NB4 (cell line): ENCODE measurements at places on chromosomes 7 and 10.
A peak's percentile ranks its signal among the peaks of the same experiment; 100 is the strongest.

- DNase-seq: peak; percentile 88
These were observed 26.0 kb downstream of the CRHR2 start for GRCh38 chr7:30656006-30656957.

- no peak for DNase-seq
These were observed 107.5 kb downstream of the EPDR1 start for GRCh38 chr7:38027884-38028455.

- no peak for DNase-seq
These were observed 194.9 kb upstream of the PRSS58 start for GRCh38 chr7:142452791-142453190.

DNA sequence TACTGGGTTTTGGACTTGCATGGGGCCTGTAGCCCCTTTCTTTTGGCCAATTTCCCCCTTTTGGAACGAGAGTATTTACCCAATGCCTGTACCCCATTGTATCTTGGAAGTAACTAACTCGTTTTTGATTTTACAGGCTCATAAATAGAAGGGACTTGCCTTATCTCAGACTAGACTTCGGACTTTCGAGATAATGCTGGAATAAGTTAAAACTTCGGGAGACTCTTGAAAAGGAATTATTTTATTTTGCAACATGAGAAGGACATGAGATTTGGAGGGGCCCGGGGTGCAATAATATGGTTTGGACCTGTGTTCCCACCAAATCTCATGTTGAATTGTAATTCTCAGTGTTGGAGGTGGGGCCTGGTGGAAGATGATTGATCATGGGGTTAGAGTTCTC is 8.3 kb upstream of the NT5C3A start:
- DNase-seq: no peak

DNA sequence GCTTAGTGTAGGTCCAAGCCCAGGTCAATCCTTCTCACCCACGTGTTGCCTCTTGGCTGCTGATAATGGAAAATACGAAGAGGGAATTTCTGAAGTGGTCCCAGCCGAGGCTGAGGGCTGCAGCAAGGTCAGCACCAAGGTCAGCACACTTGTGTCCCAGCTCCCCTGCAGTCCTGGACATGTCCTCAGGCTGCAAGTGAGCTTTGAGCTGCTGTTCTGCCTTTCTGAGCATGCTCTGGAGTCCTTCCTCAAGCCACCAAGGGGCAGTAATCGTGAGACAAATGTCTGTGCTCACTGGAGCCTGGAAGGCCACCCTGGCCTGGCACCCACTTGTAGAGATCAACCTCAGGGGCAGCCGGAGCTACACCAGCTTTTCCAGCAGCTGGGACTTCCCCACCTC is 28.3 kb downstream of the DRGX start:
- DNase-seq: peak; percentile 25

- DNase-seq: no peak
These were observed 918.5 kb upstream of the POT1 start for GRCh38 chr7:125848157-125848556.

DNA sequence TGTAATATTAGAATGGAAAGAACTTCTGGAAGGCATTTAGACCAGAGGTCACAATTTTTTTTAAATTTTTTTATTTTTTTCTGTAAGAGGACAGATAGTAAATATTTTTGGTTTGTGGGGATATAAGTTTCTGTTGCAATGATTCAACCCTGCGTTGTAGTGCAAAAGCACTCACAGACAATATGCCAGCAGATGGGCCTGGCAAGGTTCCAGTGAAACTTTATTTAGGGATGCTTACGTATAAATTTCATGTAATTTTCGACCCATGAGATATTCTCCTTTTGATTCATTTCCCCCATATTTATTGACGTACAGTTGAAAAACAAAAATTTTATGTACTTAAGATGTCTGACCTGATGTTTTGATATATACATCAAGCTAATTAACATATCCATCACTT is 72.8 kb upstream of the NMT2 start:
- DNase-seq: no peak

DNA sequence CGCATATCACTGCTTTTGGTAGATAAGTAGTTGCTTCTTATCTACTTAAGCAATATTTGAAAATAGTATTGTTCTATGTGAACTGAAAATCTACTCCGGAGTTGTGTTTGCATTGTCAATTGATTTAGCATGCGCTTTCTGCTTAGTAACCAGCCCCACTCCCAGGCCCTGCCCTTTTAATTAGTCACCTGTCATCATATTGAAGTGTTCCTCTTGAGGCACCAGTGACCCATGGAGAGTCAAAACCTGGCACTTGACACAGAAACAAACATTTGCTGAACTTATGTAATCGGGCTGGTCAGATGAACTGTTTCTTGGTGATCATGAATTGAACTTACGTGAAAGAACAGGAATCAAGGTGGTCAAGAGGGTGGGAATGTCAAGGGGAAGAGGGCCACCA is 27.8 kb upstream of the CDHR3 start:
- DNase-seq: no peak

GRCh38 chr10:62820586-62820985 is 4.4 kb upstream of the EGR2 start:
- no peak for DNase-seq

DNA sequence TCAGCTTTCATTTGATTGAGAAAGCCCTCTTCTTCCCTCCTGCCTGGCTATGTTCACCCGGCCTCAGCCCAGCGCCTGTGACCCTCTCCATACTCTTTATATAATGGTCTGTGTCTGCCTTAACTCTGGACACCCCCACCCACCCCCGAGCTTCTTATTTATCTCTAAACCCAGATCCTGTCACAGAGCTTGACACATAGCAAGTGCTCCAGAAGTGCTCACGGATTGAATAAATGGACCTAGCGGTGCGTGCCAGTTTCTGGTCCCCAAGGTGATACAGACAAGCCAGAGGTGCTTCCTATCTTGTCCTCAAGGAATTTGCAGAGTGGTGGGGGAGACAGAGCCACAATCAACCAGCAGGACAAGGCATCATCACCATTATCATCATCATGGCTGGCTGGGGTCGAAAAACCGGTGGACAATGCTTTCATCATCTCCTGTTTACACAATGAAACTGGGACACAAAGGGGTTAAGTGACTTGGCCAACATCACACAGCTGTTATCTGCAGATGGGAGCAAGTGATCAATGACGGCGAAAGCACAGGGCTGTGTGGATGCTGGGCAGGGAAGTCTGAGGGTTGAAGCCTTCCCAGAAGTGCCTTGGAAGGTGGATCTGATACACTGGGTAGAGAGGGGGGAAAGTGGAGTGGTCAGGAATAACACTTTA is 2.2 kb upstream of the LOXL4 start:
- DNase-seq: no peak

- no peak for DNase-seq
These were observed 3.6 kb downstream of the ADGRA1 start for GRCh38 chr10:133091316-133091715.

DNA sequence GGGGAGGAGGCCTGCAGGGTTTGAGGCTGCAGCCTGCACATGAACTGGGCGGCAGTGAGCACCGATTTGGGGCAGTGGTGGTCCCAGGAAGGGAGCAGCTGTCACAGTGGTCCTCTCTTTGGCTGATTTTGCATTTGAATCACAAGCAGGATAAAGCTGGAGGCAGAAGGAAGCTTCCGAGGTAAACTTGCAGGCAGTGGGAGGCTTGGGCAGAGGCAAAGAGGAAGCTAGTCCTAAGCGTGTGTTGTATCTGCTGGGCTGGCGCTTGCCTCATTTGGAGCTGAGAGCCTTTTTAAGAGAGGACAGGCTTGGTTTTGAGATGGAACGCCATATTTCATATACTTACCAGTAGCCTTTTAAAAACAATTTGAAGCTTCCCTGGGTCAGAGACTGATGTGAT is 177.2 kb upstream of the PODXL start:
- DNase-seq: no peak

- DNase-seq: no peak
These were observed 84.7 kb downstream of the CREM start for GRCh38 chr10:35211390-35211789.

DNA sequence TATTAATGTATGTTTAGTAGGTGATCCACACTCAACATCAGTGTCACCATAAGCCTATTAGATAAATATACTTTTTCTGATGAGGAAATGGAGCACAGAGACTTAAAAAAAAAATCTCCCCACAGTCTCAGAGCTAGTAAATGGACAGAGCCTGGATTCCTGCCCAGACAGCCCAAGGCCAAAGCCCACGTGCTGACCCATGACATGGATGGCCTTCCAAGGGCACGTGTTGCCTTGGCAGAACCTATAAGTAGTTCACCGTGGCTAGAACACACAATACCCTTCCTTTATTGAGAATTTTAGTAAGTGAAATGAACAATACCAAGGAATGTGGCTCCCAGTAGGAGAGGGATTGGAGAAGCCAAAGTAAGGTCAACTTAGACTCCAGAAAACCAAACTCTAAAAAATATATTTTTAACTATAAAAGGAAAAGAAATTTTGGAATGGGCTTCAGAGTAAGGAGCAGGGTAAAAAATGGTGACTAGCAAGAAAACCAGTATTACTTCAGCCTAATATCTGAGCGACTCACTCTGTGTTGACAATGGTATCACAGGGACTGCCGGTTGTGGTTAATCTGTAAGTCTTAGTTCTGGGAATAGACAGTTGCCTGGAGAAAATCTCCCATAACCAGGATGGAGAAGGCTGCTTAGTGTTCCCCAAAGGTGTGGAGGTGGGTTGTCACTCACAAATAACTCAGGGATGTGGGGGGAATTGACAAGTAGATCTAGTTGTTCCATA is 223.0 kb downstream of the SORCS1 start:
- no peak for DNase-seq

DNA sequence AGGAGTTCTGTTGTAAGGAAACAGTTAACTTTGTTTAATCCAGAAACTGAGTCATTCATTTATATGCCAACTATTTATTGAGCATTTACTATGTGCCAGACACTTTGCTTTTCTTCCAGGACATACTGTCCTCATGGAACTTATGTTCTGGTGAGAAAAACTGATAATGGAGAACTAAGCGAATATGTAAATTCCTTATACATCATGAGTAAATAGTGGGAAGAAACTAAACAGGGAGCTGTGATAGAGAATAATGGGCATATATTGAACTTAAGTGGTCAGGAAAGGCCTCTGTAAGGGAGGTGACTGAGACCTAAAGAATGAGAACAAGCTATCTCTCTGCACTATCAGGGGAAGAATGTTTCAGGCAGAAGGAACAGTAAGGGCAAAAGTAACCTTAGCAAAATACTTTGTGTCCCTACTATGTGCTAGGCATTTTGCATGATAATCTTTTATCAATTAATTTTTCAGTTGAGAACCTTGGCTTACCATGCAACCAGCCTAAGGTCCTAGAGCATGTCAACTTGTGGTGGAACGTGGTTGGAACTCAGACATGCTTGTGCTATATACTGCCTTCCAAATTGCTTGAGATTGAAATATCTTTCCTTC is 45.4 kb downstream of the ST7 start:
- no peak for DNase-seq

GRCh38 chr10:80503584-80504157 is 34.0 kb upstream of the SH2D4B start:
- no peak for DNase-seq

- peak; percentile 38 for DNase-seq
These were observed 468.6 kb upstream of the COBL start for GRCh38 chr7:51785171-51785570.

DNA sequence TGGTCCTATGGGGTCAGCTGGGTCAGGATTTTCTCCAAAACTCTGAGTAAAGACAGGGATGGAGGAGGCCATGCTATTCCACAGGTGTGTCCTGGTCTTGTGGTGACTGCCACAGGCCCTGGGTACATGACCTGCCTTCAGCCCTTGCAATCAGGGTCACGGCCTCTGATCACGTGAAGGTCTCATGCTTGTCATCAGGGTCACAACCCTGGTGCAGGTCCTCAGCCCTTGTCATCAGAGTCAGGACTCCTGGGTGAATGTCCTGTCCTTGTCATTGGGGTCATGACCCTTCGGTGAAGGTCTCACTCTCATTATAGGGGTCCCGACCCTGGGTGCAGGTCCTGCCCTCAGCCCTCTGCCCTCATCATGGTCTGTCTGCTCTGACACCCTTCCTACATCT is 21.9 kb upstream of the TBRG4 start:
- DNase-seq: no peak

DNA sequence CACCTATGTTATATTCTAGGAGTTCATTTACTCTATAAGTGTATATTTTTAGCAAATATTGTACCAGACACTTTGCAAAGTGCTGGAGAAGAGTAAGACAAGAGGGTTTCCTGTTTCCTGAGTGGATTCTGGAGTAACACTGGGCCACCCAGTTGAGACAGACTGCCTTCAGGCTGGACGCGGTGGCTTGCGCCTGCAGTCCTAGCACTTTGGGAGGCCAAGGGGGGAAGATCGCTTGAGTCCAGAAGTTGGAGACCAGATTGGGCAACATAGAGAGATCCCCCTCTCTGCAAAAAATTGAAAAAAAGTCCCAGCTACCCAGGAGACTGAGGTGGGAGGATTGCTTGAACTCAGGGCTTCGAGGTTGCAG is 772 bp upstream of the ZSCAN25 start:
- DNase-seq: no peak

- DNase-seq: no peak
These were observed 12.3 kb downstream of the HUS1 start for GRCh38 chr7:47967123-47967522.

GRCh38 chr10:104450954-104451353 is 97.3 kb downstream of the CFAP58 start:
- no peak for DNase-seq

- no peak for DNase-seq
These were observed 119.8 kb upstream of the PCBD1 start for GRCh38 chr10:71008150-71008549.

- no peak for DNase-seq
These were observed 2.8 kb downstream of the PRTFDC1 start for GRCh38 chr10:24949616-24950015.
